ENCODE measurements at places on chromosomes 7 and 10. TPM values are rescaled to one million over a fixed set of nuclear protein-coding genes. Genes with fewer than 3 reads are reported as not detected.
A peak's percentile ranks its signal among the peaks of the same experiment; 100 is the strongest.

Gene GBX1
- not detected for polyA plus RNA-seq

Gene NPY
- not detected for polyA plus RNA-seq

Gene UCMA
- polyA plus RNA-seq = not detected

DNA sequence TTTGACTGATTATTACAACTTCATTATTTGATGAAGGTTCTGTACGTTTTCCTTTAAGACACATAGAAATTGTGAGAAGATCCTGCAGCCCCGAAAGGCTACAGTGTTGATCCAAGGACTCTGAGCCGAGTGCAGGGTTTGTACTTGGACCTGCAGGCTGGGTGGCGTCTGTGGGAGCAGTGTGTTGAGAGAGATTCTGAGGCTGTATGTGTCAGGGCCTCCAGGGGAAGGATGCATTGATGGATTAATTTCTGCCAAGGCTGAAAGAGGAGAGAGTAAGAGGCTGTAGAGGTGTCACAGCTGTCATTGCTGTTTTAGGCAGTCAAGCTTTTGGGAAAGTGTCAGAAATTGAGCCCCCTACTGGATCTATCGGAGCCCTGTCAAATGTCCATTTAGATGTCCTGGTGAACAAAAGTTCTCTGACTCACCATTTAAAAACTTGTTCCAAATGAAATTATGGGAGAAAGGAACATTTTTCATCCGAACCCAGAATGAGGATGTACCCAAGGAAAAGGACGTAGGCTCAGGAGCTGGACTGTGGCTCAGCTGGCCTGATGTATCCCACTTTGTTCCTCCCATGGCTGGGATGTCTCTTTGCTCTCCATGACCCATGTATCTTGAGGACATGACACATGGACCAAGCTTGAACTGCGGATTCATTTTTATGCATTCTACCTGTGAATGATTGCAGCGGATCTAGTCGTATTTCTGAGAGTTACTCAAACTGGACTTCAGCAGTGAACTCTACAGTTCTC lies 102.2 kb downstream of the TCF7L2 start:
- DNase-seq = no peak

DNA sequence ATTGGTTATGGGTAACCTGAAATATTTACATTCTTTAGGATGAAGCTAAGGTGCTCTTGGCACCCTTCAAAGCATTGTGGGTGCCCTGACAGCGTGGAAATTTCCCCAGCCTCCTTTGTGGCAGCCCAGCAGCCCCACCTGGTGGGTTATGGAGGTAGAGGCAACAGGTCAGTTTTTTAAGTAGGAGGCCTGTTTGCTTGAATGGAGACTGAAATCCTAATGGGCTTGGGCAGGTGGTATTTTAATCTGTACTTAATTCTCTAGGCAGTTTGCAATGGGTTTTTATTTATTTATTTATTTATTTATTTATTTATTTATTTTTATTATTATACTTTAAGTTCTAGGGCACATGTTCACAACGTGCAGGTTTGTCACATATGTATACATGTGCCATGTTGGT lies 139.4 kb downstream of the EPC1 start:
- DNase-seq = peak; percentile 52

Data from liver (tissue), 10 donors.